Activated CD4-positive, alpha-beta T cell treated with anti-CD3 and anti-CD28 coated beads for 1 hour (primary cell): ENCODE measurements at places on chromosomes 7 and 10.

DNA sequence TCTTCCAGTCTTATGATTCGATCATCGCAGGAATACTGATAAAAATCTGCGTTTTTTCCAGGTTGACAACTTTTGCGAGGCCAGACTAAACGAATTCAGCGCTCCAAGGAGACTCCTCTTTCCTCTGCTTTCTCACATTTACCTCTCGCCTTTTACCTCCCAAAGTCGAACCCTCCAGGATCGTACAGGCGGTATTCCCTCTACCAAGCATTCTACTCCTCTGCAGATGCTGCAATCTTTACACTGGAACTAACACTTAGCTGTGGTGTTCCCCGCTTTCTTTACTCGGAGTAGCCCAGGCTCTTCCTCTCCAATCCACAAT is 449 bp downstream of the NUDT5 start:
- no peak for DNase-seq

- DNase-seq = peak; percentile 31
Observed at GRCh38 chr7:139777133-139777891, 486 bp downstream of the HIPK2 start.

GRCh38 chr7:157676001-157676400 is 339.2 kb downstream of the DNAJB6 start:
- DNase-seq = no peak

DNA sequence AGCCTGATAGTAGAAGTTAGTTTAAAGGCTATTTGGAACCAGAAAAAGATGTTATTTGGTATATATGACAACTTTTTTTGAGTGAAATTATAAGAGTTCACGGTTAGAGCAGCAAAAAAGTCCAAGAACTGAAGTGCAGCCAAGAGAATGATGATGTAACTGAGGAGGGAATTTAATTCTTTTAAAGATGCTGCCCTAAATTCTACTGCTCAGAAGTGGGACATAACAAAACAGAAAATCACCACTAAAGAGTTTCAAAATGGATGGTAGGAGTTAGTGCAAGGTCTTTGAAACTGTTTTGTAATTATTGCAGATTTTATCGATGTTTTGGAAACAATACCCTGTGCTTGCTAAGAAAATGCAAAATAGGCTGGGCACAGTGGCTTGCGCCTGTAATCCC is 6.5 kb downstream of the SAMD8 start:
- DNase-seq = no peak

DNA sequence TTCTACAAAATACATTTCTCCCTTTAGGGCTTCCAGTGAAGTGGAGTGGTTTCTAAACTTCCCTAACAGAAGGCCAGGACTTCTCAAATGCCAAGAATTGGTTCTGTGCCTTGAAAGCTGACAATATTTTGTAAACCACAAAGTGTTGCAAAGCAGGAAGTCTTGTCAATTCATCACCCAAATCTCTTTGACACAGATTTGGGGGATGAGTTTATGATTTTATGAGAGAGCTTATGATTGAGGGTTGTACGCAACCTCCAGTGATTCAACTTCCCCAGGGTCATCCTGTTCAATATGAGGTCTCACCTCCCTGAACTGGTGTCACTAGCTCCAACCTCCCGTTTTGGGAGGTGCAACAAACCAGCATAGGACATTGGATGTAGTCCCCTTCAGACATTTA is 83.7 kb downstream of the PRLHR start:
- no peak for DNase-seq

- DNase-seq = no peak
Observed at GRCh38 chr7:94561841-94562514, 52.4 kb downstream of the CASD1 start.

DNA sequence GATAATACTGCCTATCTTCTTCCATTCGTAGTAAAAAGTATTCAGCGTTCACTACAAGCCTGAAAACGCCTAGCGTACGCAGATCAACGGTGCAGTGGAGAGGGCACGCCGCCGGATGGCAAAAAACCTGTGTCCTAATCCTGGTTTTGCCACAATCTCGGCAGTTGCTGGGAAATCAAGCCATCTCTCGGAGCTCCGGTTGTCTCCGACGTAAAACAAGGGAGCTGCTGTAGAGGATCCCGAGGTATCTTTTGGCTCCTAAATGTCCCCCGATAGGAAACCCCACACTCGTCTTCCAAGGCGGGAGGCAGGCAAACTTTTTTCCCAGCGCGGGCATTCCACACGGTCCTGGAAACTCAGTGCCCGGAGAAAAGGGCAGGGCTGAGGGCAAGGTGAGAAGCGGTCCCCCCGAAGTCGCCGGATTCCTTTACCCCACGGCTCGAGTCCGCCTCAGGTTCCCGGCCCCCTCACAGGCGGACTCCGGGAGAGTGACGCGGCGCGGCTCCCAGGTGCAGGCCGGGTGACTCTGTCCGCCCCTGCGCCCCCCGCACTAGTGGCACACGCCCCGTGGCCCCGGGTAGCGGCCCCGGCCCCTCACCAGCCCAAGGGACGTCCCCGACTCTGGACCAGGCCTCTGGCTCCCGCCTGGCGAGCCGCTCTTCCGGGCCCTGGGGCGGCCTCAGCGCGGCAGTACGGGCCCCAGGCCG is 649 bp downstream of the IDE start:
- peak; percentile 10 for DNase-seq

DNA sequence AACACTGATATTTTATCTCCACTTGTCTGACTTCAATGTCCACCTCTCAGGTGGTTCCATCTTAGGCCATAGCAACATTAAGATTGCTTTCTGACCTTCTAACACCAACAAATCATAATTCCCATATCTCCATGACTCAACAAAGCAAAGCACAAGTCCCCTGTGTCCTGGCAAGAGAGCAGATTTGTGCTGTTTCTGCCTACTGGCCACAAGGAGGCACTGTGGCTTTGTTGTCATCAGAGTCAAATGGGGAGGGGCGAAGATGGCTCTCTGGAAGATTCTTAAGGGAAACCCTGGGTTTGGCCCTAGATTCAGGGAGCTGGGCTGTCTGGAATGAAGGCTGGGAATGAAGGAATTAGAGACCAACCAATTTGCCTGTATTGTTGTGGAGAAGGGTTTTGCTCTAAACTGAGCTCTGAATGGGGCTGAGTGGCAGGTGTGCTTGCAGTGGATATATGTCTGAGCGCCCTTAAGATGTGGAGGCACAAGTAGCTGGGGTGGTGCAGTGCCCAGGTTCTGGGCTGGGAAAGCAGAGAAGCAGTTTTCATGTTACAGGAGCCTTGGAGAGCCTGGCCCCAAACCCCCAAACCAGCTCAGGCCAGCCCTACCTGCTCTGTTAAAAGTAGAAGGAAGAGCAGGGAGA is 154.8 kb upstream of the PRSS58 start:
- no peak for DNase-seq

DNA sequence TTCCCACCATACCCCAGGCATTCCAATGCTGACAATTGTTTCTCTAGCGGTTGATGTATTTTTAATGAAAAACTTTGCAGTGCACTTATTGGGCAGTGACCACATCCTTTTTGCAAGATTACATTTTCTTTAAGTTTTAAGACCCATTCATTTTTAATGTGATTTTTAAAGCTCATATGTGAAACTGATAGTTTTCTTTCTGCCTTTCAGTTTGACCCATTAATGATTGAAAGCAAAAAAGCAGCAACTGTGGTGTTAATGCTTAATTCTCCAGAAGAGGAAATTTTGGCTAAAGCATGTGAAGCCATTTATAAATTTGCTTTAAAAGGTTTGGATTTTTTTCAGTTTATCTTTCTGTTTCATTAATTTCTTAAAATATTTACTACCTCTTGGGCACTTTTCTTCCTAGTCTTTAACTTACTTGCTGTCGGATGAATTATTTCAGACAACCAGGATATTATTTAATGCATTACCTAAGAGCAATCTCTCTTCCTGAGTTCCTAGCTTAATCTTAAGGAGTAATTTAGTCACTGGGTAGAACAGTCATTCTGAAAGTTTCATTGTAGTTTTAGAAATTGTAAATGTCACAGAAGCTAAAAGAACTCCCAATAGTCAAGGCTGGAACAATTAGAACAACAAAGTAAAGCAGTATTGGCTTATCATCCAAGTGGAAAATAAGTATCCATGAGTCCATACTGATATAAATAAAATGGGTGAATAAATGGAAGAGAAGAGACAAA is 18.3 kb downstream of the ARMC3 start:
- DNase-seq = no peak

DNA sequence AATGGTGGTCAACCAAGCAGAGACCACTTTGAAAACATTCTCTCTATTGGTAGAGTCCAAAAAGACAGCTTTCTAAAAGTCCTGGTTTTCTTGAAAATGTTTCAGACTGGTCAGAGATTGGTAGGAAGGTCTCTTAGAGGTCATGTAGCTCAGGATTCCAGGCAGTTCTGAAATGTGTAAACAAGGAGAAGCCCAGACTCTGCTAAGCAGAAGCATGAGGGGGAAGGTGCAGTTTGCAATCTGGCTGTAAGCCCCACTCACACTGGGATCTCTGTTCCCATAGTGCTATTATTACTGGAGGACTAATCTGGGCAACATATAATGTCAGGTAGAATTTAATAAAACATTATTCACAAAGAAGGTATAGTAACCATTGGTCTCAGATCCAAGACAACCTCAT is 101.1 kb downstream of the MAGI2 start:
- DNase-seq = no peak

GRCh38 chr10:97230146-97230545 is 44.4 kb upstream of the SLIT1 start:
- DNase-seq = no peak

DNA sequence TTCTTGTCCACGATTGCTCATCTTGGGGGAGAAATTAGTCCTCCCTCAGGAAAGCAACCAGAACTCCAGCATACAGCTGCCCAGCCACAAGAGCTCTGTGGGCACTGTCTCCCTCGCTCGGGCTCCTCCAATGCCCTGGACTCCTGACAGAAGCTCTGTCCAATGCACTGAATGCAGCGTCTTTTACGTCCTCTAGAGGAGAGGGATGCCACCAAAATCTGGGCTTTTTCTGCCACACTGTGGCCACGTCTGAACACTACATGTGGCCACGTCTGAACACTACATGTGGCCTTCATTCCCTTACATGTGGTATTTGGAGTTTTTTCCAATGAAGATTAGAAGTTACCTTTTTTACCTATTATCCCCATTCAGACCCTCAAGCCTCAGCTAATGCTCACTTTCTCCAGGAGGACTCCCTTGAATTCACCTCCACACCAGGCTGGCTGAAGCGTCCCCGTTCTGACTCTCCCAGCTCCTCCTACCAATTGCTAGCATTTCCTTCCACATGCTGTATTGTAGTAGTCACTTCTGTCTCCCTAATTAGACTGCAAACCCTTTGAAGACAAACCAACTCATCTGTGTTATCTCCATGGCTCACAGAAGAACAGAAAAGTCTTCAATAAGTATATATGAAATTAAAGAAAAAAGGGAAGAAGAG is 134.3 kb upstream of the PDE1C start:
- DNase-seq = no peak

GRCh38 chr10:90020506-90020905 is 319.1 kb downstream of the KIF20B start:
- no peak for DNase-seq

DNA sequence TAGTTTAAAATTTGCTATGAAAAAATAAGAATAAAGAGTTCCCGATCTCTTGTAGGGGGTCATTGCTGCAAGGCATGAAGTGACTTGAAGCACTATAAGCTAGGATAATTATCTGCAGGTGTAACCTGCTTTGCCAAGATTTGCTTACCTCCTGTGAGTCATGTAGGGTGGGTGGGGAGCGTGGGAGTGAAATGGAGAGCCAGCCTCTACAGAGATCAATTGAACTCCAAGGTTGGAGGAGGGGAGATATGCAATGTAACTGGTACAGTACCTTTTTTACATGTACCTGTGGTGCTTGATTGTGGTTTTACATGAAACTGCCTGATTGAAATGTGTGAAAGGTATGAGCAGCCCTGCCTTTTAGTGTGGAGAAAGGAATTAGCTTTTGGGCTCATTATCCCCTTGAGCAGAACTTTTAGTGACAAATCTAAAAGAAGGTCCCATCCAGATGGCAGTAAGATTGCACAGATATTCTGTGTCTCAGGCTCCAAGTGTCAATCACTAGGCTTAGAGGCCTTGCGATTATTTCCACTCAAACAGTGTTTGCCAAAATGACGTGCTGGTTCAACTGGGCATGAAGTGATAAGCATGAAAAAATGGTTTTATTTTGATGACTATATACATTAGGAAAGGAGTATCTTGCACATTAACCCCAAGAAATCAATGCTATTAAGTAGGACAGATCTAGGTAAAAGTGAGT is 138.6 kb upstream of the GRB10 start:
- DNase-seq = no peak

DNA sequence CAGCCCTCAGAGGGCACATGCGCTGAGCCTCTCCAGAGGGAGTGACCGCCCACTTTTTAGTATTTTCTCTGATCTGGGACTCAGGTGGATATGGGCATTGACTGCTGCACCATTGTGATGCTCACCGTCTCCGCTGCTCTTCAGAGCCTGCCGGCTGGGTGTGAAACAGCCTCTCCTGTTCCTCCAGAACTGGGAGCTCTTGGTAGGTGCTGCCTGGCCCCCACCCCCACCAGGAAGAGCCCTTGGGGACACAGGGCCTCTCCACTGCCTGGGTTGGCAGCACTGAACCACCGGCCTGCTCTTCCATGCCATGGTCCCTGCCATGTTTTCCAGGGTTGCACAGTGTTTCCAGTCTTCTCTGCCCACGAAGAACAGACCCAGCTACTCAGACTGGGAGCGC is 36.3 kb downstream of the ARHGAP22 start:
- no peak for DNase-seq

DNA sequence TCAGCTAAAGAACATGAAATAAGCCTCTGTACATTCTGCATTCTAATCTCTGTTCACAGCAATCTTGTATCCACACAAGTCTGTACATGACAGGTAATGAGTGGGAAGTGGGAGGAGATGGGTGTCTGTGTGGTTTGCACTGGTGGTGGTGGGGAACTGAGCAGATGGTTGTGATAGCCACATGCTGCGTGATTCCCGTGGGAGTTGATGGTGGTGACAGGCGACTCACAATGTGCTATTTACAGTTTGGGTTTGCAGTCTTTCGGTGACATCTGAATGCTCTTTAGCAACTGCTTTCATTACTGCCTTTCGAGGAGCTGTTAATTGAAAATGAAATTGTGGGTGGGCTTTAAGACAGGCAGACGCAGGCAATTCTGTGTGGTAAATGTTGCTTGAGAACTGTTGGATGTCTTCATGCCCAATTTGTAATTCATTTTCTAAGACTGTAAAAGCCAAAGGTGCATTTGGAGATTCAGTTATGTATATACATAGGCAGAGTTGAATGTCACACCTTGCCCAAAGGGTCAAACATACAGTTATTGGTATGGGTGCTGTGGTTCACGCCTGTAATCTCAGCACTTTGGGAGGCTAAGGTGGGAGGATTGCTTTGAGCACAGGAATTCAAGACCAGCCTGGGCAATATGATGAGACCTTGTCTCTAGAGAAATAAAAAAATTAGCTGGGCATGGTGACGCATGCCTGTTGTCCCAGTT is 308.2 kb downstream of the AUTS2 start:
- no peak for DNase-seq

GRCh38 chr10:128927497-128928161 is 539.4 kb upstream of the MGMT start:
- no peak for DNase-seq

- no peak for DNase-seq
Observed at GRCh38 chr10:124150189-124150806, 56.9 kb upstream of the CHST15 start.

- no peak for DNase-seq
Observed at GRCh38 chr7:121480566-121481335, 84.6 kb upstream of the FAM3C start.
